ENCODE measurements at places on chromosomes 3 and 15.

GRCh38 chr3:107370907-107371306 is 6.3 kb upstream of the CCDC54 start:
- DNase-seq = no peak

DNA sequence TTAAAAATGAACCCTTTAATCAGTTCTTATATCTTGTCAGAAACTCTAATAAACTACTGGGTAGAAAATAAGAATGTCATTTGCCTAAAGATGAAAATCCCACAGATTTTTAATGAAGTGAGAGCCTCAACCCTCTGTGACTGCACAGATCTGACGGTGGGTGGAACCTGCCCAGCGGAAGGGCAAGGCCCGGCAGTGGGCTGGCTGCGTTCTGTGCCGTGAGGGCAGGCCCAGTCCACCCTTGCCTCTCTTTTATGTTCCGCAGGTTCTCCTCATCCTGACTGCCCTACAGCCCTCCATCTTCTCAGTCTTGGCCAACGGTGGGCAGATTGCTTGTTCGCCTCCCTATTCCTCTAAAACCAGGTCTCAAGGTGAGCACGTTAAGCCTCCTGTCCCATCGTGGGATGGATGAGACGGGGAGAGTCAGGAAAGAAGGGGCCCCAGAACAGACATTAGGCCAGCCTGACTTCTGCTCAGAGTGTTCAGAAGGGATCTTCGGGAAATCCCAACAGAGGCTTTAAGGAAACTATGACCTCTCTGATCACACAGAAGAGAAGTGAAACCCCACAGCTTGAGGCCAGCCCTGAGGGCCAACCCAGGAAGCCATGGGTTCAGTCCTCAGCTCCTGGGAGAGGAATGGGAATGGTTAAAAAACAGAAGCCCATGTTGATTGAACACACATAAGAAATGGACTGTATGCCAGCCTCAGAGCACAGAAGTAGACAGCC is 16.0 kb downstream of the SLC51A start:
- no peak for DNase-seq

- no peak for DNase-seq
Observed at GRCh38 chr15:68499620-68500312, 67.8 kb upstream of the ITGA11 start.

DNA sequence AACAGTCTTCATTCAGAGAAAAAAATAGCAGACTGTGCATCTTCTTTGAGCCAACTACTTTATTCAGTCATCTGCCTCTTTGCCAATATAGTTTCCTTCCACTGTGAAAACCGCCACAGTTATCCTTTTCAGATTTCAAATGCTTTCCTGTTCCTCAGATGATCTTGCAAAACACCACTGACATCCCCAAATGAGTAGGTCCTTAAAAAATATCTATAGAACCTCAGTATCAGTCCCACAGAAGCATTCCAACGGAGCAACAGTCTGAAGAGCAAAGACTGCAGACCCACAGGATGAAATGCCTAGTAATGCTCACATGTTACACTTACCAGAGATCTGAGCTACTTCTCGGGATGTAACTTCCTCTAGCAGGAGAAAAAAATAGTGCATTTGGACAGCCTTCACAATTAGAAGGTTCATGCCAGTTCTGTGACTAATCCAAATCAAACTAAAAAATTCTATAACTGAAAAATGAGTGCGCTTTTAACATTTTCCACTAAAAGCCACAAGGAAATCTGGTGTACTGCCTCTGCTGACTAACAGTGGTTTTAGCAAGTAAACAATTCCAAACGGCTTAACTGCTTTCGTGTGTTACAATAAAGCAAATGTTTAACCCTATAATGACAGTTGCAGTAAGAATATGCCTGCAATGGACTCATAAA is at the start of gene ANKRD28:
ANKRD28 (minus strand) TSS at position 338 of the 662 bp plus-strand sequence. CDS start 1,458 bp downstream, outside the sequence.
- no peak for DNase-seq

GRCh38 chr3:111582120-111582474 is 13.0 kb downstream of the ZBED2 start:
- DNase-seq = no peak

- DNase-seq = no peak
Observed at GRCh38 chr15:101613130-101614000, 38.8 kb downstream of the TM2D3 start.

GRCh38 chr15:49817100-49817499 is 196.3 kb downstream of the DTWD1 start:
- DNase-seq = no peak

DNA sequence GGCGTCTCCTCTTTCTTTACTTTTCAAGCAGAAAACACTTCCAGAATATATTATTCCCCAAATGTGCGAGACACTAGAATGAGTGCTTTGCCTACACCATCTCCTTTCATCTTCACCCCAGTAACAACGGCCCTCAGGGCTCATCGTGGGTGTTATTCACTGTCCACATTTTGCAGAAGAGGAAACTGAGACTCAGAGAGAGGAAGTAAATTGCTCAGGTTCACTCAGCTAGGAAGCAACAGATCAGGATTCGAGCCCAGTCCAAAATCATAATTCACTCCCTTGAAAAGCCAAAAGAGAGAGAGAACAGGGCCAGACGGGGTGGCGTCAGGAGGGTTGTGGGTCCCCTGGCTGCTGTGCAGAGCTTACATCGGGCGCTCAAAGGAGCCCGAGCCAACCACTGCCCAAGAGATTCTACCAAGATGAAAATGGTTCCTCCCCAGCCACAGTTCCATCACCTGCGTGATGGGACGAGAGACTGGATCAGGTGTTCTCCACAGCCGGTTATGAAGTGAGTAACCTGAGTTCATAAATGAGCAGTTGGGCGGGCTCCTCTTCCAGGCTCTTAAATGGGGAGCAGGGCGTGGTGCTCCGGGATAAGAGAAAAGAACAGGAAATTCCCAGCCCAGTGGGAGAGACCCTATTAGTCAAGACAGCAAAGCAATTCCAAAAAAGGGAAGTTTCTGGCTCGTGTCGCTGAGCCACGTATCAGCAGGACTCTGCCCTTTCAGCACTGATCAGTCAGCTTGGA is 48.6 kb upstream of the FLNB start:
- no peak for DNase-seq

- no peak for DNase-seq
Observed at GRCh38 chr15:52785672-52786406, 4.3 kb downstream of the ONECUT1 start.

- DNase-seq = no peak
Observed at GRCh38 chr3:11514191-11514821, 129.4 kb downstream of the VGLL4 start.

GRCh38 chr15:87118435-87118834 is 1038.8 kb downstream of the AGBL1 start:
- DNase-seq = no peak

DNA sequence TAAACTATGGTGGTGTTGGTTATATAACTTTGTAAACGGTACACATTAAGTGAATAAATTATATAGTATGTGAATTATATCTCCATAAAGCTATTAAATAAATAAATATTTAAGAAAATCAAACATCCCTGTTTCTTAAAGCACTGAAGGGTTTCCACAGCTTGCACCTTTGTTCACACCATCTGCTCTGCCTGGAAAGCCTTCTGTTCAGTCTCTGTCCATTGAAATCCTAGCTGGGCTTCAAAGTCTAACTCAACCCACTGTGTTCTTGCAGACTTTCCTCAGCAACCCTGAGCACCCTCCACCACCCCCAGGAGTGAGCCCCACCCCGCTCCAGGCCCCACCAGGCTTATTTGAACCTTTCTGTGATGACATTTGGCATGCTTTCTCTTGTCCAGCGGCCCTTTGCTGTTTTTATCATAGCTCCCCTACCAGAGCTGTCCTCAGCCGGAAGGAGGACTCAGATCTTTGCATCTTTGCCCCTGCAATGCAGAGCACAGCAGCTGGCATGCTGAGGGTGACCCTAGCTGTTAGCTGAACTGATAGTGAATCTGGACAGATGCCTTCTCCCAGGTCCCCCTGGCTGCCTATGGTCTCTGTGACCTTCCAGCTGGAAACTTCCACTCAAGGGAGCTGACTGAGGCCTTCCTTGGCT is 105.2 kb downstream of the DAPK2 start:
- no peak for DNase-seq

GRCh38 chr3:135559802-135560201 is 405.7 kb upstream of the PPP2R3A start:
- DNase-seq = no peak

All from GM12864 (cell line).